Stimulated activated CD4-positive, alpha-beta T cell treated with anti-CD3 and anti-CD28 coated beads, TNF-alpha, amount 100 ng/mL, for 1 hour (primary cell): ENCODE measurements at places on chromosomes 7 and 10.

- DNase-seq = no peak
These were observed 451.6 kb downstream of the TYW1 start for GRCh38 chr7:67448271-67448670.

DNA sequence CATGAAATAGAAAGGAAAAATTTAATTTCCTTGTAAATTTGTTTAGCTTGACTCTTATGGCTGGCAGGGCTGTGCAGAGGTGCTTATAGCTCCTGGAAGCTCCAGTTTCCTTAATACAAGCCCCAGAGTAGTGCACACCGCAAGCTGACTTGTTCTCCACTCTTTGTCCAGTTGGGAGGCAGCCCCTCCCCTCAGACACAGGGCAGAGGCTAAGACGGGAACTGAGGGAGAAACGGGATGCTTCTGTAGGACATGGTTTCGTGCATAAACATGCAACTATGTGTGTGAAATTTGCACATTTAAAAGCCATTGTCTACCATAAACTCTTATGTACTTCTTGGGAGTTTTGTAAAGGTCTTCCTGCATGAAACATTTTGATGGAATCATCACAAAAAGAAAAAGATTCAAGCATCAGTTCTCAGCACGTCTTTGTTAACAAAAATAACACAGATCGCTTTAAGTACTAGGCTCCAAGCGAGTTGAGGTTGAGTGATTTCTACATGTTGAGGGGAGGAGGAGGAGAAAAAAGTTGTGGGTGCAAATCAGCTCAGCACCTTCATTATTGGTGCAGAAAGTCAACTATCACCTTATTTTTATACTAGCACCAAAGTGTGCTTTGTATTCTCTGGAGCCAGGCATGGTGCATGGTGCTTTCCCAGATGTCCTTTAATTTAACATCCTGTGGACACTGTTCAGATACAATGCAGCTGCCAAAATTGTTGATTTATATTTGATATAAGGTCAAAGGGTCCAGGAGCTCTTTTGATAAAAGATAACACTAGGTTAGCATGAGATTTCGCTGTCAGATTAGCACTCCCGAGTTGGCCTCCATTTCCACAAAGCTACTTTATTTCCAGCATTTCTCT is 124.5 kb downstream of the CHN2 start:
- DNase-seq = no peak

DNA sequence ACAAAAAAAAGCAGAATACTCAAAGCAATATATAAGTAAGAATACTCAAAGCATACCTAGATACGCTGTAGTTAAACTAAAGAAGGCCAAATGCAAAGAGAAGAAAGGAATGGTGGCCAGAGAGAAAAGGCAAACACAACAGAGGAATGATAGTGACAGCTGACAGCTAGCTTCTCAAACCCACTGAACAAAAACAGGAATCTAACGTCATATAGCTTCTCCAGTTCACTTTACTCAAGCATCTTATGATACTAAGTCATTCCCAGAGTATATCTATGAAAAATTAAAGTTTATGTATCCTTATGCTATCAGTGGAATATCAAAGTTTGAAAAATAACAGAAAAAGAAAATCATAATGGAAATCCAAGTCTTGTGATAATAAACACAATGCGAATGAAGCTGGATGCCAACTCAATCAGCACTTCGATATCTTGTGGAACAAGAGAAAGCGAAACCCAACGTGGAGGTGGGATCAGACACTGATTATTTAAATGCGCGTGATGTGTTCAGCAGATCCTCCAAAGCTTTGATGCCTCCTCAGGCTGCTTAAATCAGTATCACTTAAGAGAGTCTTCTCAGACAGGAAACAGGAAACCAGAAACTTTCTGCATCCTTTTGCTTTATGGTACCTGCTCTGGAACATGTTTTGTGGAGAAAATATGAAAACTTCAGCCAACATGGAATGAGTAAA is 102.8 kb downstream of the PIP4K2A start:
- peak; percentile 39 for DNase-seq

- DNase-seq = no peak
These were observed 12.1 kb upstream of the LAMB1 start for GRCh38 chr7:108014747-108015682.

DNA sequence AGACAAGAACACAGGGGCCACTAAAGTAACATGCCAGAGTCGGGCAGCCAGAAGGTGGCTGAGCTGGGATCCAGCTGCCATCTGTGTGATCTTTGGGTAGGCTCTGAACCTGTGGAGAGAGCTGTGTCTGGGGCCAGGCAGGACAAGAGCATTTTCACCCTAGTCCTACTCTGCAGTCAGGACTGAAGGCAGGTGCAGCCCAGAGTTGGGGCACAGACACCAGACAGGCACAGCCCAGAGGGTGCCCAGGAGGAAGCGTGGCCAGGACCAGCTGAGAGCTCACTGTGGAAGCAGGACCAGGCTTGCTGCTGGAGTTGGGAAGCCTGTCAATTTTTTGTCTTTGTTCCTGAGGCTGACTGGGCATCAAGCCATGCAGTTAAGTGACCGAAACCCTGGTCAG is 113.6 kb downstream of the ADCY1 start:
- DNase-seq = no peak
